ENCODE measurements at places on chromosomes 16 and 17.

- no peak for DNase-seq
Measured at GRCh38 chr17:30924341-30924740, 2.6 kb downstream of the ADAP2 start.

DNA sequence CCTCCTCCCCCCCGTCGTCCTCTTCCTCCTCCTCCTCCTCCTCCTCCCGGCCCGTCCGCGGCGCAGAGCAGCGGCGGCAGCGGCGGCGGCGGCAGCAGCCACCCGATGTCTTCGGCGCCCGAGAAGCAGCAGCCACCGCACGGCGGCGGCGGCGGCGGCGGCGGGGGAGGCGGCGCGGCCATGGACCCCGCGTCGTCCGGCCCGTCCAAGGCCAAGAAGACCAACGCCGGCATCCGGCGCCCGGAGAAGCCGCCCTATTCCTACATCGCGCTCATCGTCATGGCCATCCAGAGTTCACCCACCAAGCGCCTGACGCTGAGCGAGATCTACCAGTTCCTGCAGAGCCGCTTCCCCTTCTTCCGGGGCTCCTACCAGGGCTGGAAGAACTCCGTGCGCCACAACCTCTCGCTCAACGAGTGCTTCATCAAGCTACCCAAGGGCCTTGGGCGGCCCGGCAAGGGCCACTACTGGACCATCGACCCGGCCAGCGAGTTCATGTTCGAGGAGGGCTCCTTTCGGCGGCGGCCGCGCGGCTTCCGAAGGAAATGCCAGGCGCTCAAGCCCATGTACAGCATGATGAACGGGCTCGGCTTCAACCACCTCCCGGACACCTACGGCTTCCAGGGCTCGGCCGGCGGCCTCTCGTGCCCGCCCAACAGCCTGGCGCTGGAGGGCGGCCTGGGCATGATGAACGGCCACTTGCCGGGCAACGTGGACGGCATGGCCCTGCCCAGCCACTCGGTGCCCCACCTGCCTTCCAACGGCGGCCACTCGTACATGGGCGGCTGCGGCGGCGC is at the start of gene FOXF1:
TSS of gene FOXF1 (plus strand) at position 63 of the 797 bp plus-strand sequence. CDS start at position 106, 43 bp downstream.
- peak; percentile 64 for DNase-seq

DNA sequence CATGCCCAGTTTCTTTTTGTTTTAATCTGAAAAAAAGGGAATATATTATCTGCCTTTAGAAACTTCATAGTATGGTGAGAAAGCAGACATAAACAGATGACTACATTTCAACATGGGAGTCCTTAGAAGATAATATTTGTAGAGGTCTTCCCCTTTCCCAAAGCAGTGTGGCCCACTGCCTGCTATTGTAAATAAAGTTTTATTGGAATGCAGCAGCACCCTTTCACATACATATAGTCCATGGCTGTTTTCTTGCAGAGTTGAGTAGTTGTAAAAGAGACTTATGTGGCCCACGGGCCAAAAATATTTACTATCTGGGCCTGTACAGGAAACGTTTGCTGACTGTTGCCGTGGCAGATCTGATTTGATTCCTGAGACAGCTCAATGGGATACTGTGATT is 8.5 kb downstream of the KATNIP start:
- DNase-seq, result no peak

GRCh38 chr17:28722417-28723158 is 2.8 kb downstream of the RPL23A start:
- no peak for DNase-seq

DNA sequence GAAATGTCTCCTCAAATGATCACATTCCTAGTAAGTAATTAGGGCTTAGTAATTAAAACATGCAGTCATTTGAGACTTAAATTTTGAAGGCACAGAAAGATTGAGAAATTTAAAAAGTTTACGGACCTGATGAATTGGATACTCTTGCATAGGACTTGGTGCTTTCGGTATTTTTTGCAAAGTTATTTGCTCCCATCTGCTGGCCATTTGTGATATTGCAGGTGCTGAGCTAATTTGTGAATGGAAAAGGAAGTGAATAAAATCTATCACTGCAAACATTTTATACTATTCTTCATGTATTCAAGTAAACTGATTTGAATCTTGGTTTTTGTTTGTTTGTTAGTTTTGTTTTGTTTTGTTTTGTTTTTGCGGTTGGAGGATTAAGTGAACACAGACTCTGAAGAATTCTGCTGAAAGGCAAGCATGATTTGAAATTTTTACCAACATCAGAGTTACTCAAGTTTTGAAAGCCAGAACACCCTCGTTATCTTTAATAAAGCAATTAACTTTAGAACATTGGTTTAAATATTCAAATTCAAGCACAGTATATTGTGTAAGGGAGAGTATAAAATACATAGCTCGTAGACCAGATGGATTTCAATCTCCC is 689.5 kb upstream of the RBFOX1 start:
- peak; percentile 69 for DNase-seq

DNA sequence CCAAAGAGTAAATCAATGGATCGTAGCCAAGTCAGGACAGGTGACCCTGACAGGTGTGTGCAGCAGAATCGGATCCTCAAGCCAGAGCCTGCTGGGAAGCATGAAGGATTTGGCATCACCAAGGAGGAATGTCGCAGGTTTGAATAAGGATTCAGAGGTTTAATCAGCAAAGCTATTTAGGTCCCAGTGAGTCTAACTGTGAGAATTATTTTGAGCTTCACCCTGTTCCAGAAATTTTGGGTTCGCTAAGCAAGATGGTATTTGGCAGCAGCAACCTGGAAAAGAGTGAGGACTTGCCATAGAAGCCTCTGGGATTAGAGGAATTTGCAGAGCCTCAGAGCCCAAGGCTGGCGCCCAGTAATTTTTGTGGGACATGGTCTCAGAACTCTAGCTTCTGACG is 173.0 kb downstream of the CCDC182 start:
- DNase-seq, result no peak

DNA sequence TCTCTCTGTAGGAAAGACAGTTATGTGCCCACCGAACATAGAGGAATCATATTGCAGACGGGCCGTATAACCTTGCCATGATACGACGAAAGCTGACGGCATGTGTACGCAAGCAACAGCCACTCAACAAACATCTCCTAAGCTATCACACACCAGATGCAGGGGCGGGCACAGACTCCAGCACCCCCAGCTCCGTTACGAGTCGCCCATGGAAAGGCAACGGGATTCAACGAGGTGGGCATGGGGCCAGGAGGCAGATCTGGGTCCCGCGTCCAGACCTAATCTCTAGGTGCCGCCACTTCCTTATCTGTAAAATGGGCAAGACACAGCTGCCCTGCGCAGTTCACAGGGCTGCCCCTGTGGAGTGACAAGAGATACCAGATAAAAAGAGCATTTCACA is 35.6 kb downstream of the ABR start:
- DNase-seq, result no peak

DNA sequence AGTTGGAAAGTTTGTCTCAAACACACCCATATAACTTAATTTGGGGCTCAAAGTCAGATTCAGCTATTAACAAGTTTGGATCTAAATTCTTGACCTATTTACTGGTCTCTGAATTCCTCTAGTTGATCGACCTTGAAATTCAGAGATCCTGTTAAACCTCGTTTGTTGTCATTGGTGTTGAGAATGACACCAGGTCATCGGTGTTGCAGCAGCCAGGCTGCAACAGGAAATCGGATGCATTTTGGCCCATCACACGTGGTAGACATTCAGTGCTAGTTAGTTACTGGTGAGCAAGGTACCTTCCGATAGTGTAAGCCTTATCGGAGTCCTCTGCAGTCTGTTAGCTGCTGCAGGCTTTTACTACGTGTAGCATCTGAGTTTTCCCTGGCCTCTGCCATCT is 82.3 kb downstream of the WWP2 start:
- no peak for DNase-seq

GRCh38 chr16:30357715-30358576 is 2.8 kb upstream of the CD2BP2 start:
- peak; percentile 54 for DNase-seq

DNA sequence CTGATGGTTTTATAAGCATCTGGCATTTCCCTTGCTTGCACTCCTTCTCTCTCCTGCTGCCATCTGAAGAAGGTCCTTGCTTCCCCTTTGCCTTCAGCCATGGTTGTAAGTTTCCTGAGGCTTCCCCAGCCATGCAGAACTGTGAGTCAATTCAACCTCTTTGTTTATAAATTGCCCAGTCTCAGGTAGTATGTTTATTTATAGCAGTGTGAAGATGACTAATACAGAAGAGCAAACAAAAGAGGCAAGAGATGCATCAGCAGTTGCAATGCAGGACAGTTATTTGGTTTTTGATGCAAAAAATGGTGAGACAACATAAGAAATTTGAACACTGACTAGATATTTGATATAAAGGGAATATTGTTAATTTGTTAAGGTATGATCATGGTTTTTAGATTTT is 16.8 kb downstream of the TMEM100 start:
- DNase-seq, result no peak

- DNase-seq, result no peak
Measured at GRCh38 chr17:58680038-58680369, 11.8 kb downstream of the TEX14 start.

DNA sequence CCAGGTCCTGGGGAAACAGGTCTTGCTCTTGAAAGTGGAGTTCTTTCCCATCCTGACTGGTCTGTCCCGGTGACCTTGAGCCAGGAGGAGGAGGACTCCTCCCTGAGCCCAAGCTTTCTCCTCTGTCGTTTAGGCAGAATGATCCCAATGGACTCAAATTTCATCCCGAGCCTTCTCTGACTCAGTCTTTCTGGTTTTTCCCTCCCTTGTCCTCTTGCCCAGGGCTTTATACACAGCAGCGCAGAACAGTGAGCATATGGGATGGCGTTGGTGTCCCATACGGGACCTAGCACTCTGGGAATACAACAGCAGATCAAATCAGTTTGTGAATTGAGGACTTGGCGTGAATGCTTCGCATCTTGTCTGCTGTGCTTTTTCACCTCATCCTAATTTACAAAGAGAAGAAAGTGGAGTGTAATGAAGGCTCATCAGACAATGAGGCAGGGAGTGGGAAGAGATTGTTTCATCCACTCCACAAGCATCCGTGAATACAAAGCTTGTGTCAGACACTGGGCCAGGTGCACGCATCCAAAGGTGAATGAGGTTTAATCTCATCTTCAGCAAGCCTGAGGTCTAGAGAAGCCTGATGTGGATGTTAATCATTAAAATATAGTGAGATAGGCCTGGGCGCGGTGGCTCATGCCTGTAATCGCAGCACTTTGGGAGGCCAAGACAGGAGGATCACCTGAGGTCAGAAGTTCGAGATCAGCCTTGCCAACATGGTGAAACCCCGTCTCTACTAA is 1.1 kb upstream of the XYLT1 start:
- DNase-seq, result no peak

DNA sequence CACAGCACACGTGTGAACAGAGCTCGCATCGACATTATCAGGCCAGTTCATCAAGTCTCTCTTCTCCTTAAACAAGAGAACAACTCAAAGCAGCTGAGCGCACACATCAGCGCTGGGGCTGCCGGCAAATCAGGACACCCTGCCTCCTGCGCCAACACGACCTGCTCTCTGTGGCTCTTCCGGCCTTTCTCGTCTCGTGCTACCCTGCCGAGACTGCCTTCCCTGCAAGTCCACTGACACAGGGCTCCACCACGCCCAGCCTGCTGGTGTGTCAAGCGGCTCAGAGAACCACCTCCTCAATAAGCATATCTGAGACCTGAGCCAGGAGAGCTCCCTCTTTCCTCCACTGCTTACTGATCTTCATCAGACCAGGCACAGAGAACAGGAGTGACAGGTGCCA is 96.9 kb downstream of the ZNF778 start:
- peak; percentile 74 for DNase-seq

DNA sequence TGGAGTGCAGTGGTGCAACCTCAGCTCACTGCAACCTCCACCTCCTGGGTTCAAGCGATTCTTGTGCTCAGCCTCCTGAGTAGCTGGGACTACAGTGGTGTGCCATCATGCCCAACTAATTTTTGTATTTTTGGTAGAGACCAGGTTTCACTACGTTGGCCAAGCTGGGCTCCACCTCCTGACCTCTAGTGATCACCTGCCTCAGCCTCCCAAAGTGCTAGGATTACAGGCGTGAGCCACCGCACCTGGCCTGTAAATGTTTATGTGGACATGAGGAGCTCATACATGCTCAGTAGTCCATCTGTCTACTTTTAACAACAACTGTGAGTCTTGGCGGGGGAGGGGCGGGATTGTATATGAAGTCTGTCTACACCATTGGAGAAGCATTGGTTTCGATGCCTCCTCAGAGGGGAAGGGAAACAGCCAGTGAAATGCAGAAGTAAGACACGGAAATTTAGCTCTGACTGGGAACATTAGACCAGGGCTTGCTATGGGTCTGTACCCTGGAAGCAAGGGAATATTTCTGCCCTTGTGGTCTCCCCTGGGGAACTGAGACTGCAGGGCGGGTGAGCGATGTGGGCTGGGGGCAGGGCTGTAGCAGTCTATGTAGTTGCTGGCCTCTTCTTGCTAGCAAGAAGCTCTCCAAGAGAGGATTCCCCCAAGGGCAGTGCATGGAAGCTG is 9.3 kb downstream of the NUBP1 start:
- no peak for DNase-seq

DNA sequence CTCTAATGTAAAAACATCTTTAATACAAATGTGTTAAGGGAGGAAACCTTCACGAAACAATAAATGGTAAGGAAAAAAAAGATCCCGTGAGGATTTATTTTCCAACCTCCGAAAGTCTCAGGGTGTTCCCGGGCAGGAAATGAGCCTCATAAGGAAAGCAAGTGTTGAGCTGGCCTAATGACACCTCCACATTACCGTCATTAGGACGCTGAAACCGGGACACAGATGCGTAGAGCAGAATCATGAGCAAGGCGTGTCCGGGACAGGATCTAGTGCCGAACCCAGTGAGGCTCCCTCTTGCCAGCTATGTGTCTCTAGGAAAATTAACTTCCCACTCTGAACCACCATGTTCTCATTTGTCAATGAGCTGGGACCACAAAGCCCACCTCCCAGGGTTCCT is 22.7 kb upstream of the CYTH1 start:
- no peak for DNase-seq

DNA sequence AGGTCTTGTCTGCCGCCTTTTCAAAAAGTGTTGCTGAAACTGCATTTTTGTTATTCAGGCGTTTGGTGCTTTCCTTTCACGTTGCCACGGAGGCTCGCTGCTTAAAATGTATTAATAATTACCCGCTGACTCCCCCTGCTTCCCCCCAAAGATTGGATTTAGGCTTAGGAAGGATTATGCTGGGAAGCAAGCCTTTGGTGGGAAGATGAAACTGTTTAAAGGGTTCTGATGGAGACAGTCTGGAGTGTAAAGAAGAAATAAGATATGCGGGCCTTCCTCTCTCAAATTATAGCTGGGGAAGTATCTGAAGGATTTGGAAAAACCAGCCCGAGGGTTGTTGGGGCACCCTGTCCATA is 1.1 kb downstream of the KSR1 start:
- DNase-seq, result no peak

- DNase-seq, result no peak
Measured at GRCh38 chr16:47213761-47214440, 70.2 kb upstream of the NETO2 start.
